C1 segment of cervical spinal cord (tissue), 14 donors: ENCODE measurements at places on chromosomes 5 and 9.

DNA sequence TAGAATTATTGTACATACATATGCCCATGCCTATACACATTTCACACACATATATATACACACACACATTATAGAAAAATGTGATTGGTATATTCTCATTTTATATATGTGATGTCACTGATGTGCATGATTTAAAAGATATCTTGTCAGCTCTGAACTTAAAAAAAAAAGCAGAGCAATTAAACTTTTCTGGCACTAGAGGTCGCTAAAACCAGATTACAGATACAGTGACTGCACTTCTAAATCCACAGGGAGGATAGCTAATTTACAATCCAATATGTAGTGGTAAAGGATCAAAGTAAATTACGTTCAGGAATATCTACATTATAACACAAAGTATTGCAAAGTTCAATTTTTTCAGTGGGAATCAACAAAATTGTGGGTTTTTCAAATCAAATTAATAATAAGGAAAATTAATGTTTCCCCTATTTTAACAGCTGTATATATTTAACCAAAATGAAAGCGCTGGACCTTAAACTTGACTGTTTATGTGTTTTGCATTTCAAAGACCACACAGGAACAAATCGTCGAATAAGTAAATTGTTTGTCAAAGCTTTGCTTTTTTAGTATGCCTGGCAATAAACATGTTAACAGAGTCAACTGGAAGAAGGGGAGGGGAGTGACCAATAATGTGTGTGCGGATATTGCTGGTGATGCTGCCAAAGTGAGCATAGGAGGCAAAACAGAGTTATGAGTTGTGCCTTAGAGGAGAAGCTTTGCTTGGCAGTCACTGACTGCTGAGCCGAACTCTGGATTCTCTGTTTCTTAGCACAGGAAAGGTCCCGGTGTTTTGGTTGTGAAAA, 1201.4 kb upstream of the C9orf72 start:
- no peak for DNase-seq

GRCh38 chr5:159017786-159018185, 81.9 kb downstream of the EBF1 start:
- DNase-seq = no peak

DNA sequence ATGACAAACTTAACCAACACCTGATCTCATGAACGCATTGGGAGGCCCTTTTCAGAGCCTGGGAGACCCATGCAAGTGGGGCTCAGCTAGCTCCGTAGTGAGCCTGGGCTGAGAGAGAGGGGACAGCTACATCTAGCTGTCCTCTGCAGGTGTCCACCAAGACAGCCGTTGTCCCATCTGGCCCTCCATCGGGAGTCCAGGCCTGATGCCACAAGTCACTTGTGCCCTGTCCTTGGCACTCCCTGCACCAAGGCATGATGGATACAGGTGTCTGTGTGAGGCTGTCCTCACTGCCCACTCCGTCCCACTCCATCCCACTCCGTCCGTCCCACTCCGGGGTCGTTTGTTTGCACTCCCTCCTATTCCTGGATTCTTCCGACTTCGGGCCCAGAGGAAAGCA, 2.5 kb upstream of the EDF1 start:
- no peak for DNase-seq

- DNase-seq = no peak
These were observed 73.7 kb downstream of the SLC38A9 start for GRCh38 chr5:55638455-55638854.

DNA sequence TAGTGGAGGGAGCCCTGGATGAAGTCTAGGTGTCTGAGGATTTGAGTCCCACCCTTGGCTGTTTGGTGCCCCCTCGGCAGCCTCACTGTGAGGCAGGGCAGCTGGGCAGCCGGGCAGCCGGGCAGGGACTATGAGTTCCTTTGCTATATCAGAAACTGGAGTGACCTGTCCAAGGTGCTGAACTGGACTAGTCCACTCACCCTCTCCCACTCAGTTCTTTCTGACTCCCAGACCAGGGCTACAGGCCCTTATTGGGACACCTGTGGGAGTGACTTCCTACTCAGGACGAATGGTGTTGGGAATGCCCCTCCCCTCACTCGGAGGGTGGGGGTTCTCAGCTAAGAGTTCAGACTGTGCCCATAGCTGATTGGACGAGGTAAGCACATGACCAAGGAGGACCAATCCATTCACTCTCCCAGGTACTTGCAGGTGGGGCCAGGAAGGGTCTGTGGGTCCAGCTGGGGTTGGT, 34.1 kb upstream of the RAPGEF1 start:
- DNase-seq = no peak

DNA sequence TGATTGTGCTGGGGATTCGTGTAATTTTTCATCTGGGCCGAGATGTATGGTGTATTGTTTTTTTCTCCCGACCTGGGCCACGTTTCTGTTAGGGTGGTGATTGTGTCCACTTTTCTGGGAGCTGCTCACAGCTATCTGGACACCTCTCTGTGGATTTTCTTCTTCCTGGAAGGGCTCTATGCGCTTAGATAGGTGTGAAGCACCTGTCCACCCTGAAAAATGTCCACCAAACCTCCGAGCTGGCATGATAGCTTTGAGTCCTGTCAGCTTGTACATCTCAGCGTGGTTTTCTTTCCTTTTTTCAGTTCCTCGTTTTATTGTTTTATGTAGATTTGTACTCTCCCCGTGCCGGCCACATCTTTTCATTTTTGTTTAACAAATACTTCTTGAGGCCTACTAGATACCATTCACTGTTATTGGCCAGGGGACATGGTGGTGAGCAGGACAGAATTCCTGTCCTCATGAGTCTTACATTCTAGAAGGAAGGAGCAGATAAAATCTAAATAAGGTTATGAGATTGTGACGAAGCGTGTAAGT, 1.1 kb downstream of the UGCG start:
- no peak for DNase-seq

DNA sequence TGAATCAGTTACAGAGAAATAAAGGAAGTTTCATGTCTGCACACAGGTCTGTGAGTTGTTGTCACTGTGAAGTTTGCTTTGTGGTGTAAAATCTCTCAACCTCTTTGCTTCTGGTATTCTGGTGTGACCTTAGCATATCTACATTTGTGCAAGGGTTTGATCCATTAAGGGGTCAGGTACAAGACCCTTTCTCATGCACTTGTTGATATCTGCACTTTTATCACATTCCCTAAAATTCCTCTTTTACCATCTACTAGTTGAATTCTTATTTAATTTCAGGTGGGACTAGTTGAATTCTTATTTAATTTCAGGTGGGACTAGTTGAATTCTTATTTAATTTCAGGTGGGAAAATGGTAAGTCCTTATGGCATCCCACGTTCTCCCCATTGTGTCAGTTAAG, 306.7 kb upstream of the ZNF608 start:
- no peak for DNase-seq

GRCh38 chr9:126055381-126055985, 271.1 kb upstream of the MVB12B start:
- DNase-seq = no peak

DNA sequence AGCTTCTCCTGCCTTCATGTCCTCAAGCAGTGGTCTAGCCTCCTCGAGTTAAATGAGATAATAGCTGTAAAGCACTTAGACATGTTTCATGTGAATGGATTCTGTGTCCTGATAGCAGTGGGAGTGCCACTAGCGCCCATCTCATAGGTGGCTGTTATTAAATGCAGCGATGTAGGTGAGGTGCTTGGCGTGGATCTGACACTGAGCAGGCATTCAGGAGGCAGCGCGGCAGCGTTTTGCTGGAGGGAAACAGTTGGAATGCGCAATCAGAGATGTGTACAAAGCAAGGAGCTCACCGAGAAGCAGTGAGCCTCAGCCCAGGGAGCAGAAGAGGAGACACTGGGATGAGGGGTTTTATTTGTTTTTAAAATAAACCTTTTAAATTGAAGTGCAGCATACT, 106.6 kb downstream of the RGS3 start:
- DNase-seq = no peak

DNA sequence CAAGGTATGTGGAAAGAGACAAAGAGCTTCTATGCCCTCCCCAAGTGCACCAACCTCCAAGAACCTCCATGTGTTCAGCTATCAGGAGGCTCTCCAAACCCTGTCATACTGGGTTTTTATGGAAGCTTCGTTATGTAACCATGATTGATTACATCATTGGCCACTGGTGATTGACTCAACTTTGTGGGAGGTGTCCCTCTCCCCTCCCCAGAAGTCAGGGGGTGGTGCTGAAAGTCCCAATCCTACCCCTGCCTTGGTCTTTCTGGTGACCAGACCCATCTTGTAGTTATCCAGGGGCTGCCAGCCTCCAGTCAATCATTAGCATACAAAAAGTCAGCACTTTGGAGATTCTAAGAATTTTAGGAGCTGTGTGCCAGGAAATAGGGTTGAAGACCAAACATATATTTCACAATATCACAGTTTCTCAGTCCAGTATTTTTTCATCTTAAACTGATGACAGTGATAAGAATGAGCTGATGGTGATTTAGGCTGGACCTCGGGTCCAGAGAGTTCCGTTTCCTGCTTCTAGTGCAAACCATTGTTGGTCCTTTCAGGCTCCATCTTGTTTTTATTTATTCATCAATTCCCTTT, 27.3 kb upstream of the FANCC start:
- DNase-seq = no peak

GRCh38 chr9:135018306-135018915, 69.1 kb upstream of the OLFM1 start:
- no peak for DNase-seq

DNA sequence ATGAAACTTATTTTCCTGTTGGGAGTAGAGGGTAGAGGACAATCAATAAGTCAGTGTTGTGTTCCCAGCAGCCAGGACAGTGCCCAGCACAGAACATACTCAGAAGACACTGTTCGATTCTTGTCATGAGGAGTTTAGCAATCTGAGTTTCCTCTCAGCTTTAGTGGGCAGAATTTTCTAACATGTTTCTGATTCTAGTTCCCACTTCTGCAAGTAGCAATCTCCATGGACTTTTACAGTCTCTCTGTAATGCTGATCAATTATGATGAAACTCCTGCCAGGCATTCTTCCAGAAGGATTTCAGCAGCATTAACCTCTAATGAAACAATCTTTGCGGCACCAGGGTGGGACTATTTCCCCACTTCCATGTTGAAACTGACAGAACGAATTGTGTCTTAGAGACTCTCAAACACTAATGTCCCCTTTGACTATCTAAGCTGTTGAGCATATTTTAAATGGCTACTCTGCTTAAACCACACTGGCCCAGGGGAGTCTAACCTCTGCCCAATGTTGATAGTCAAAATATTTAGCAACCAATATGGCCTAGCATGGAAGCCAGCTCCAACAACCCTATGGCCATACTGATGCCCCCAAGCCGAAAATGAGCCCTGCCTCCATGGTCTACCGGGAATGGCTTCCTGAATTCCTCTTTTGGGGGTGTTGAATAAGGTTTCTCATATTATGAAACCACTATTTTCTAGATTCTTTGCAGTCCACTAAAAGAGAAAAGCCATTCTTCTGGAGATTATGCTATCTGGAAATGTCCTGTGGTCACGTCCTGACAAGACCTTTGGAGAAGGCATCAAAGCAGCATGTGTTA, 484.3 kb downstream of the BNC2 start:
- no peak for DNase-seq

DNA sequence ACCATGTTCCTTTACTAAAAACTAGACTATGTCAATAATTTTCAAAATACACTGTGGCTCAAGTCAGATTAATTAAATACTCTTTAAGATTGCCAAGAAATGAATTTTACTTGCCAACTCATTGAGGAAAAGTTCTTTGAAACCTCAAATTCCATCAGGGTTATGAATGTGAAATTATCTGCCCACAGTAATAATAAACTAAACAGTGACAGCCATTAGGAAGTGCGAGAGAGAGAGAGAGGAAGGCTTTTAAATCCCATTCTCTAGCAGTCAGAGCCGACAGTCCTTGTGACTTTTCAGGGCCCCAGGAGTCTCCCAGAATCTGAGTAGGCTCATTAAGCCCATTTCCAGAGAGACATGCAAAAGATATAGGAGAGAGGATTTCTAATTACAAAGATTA, 236.1 kb downstream of the MARCHF11 start:
- no peak for DNase-seq

GRCh38 chr5:77329664-77330430, 119.4 kb downstream of the PDE8B start:
- no peak for DNase-seq

DNA sequence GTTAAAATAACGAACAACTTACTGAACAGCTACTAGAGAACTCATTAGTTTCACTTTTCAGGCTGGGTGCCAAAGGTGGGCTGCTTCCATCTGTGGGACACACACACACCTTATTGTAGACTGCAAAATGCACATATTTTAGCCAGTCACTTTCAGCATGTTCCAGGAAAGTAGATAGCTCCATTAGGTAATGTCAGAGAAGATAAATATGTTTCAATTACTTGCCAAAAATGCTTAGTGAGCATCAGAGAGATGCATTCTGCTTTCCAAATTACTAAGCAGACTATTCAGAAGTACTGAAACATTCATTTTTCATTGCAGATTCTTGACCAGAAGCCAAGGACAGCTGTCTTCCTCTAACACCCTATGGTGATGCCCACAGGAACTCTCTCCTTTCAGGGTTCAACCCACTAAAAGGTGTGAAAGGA, 56.2 kb upstream of the APC start:
- no peak for DNase-seq

DNA sequence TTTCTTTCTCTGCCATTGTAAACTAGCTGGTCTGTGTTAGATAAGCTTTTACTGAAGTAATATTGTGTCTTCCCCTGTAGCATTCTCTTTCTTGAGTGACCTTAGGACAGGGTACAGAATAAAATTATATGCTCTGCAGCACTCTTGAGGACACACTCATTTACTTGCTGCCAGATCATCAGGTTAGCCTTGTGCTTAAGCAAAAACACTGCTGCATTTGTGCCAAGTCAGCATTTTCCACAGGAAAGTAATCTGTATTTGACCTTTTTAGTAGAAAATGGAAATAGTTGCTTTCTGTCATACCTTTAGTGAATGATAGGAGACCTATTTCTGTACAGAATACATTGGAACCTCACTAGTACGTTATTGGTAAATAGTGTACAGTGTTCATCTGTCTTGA, 54.2 kb downstream of the LMNB1 start:
- DNase-seq = no peak

- no peak for DNase-seq
These were observed 14.3 kb downstream of the CEL start for GRCh38 chr9:133075925-133076630.

DNA sequence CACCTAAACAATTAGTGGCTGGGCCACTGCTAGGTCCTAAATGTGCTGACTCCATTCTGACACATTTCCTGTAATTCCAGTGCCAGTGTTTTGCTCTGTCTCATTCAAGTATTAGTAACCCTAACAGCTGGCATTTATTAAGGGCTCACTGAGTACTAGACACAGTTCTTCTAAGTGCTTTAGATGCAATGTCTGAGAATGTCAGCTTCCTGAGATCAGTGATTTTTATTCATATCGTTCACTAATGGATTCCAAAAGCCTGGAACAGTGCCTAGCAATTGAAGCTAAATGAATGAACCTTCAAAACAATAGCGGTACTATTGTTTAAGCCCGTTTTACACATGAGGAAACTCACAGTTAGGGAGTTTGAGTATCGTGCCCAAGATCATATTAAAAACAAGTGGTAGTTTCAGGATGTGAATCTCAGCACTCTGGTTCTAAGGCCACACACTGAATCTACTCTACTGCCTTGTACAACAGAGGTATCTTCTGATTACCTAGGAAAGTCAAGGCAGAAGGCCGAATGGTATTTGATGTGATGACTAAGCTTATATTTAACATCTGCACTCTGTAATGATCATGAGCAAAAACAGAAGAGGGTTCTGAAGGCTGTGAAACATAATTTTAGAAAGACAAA, 304.0 kb downstream of the PJA2 start:
- no peak for DNase-seq

GRCh38 chr9:127346584-127346983, 50.4 kb upstream of the SLC2A8 start:
- DNase-seq = no peak

- DNase-seq = no peak
These were observed 22.6 kb downstream of the OTULIN start for GRCh38 chr5:14687023-14687665.
